ENCODE measurements at places on chromosomes 12 and 14. TPM values are rescaled to one million over a fixed set of nuclear protein-coding genes. Genes with fewer than 3 reads are reported as not detected.
A peak's percentile ranks its signal among the peaks of the same experiment; 100 is the strongest.

The OR6C2 gene
- total RNA-seq: not detected

The CLEC1B gene
- total RNA-seq: not detected

The NINJ2 gene
- 0.66 TPM for total RNA-seq

The FAM90A1 gene
- total RNA-seq: 0.11 TPM

The TAS2R20 gene
- total RNA-seq: 2.2 TPM

The STAB2 gene
- total RNA-seq: not detected

The EIF2S3B gene
- 1.4 TPM for total RNA-seq

DNA sequence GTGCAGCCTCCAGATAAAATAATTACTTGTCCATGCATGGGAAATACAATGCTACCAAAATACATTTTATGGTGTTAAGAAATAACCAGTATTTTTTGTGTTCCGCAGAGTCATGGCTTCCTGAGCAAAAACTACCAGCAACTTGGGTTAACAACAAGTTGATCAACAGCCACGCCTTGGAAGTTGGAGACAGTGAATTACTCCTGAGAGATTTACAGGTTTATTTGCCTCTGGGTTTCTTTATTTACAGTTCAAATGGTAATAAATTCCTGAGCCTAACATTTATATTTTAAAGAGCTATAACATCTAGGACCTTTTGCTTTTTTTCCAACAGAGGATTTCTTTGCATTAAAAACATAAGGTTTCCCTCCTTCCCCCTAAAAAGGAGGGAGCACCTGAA is 194.0 kb downstream of the IPO8 start:
- no peak for DNase-seq

DNA sequence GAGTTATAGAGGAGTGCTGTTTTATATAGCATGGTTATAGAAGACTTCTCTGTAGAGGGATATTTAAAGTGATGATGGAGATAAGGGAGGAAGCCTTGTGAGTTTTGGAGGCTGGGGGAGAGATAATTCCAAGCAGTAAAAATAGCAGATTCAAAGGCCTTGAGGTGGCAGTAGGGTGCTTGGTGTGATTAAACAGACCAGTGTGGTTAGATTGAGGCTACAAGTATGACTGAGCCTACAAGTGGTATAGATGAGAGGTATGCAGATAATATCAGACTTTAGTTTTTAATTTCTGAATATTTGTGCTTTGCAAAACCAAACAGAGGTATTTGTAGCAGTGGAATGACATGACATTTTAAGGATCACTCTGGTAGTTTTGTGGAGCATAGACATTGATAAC is 20.3 kb downstream of the FANCM start:
- no peak for DNase-seq

GRCh38 chr12:121124402-121125109 is 8.1 kb upstream of the P2RX7 start:
- DNase-seq: peak; percentile 90

GRCh38 chr12:131141514-131141913 is 187.8 kb downstream of the ADGRD1 start:
- DNase-seq: no peak

DNA sequence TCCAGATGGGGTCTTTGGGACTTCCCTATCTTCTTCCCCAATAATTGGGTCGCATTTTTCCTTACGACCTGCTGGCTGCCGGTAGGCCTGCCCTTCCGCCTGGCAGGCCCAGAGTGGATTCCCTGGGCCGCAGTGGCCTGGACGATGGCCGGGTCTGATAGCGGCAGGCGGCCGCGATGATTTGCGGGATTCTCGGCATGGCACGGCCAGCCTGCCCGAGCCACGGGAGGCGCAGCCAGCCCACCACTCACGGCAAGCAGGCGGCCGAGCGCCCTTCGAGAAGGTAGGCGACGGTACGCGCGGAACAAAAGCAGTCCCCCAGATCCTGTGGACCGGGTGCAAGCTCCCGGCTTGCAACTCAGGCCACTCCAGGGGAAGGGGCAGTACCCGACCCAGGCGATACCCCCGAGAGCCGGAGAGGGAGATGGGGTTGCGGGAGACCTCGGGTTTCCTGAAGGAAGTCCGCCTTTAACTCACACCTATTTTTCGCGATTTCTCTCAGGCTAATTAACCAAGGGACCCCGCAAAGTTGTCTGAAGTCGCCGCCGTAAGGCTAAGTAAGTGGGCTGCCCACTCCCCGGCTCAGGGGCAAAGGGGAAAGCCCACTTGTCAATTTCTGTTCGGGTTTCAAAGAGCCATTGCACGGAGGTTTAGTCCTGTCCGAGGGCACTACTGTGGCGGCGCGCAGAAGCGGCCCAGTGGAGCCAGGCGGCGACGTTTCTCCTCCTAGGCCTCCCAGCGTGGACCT is 1.4 kb upstream of the GSC start:
- DNase-seq: no peak

DNA sequence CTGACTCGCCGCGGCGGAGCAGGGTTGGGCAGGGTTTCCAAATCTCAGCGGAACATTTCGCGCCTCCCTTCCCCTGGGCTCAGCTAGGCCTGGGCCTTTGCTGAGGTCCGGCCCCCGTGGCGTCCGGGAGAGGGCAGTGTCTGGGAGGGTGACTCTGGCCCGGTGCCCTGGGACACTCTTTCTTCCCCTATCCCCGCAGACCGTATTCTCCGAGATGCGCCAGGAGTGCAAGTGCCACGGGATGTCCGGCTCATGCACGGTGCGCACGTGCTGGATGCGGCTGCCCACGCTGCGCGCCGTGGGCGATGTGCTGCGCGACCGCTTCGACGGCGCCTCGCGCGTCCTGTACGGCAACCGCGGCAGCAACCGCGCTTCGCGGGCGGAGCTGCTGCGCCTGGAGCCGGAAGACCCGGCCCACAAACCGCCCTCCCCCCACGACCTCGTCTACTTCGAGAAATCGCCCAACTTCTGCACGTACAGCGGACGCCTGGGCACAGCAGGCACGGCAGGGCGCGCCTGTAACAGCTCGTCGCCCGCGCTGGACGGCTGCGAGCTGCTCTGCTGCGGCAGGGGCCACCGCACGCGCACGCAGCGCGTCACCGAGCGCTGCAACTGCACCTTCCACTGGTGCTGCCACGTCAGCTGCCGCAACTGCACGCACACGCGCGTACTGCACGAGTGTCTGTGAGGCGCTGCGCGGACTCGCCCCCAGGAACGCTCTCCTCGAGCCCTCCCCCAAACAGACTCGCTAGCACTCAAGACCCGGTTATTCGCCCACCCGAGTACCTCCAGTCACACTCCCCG is 3.0 kb downstream of the WNT1 start:
- no peak for DNase-seq

DNA sequence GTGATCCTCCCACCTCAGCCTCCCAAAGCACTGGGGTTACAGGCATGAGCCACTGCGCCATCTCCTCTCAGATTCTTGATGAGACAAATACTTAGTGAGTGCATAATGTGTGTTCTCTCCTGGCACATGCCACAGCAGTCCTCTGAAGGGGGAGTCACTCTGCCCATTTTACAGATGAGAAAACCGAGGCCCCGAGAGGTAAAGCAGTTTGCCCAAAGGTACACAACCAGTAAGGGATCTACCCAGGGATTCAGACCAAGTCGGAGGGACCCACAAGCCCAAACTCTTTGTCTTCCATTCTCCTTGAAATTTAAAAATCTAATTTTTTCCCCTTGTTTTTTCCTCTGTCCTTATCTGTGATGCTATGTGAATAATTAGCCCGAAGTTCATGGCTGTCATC is 6.3 kb downstream of the PLBD2 start:
- DNase-seq: no peak
